ENCODE measurements at places on chromosomes 3 and 15.

GRCh38 chr3:195080125-195080524, 190.8 kb downstream of the XXYLT1 start:
- no peak for DNase-seq

GRCh38 chr3:142285083-142285517, 59.7 kb upstream of the GK5 start:
- DNase-seq = peak; percentile 96

DNA sequence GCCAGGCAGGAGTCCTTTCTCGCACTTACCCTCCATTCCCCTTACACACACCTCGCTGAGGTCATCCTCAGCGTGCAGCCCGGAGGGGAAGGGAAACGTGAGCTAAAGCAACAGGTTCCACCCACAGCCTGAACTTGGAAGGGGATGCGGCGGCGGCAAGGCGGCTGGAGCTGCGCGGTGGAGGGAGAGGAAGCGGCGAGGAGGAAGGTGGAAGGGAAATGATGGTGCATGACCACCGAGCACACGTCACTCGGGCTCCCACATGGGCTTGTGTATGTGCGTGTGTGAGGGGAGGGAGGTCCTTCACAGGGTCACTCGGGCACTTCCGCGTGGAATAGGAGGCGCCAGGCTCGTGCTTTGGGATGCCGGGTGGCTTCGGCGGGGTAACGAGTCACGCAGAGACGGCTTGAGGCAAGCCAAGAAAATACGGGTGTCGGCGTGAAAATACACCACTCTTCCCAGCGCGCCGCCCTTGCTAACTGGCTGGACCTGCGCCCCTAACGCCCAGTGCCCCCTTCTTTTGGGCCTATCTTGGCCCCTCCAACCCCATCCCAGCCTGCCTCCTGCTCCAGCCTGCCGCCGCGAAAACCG, 225.5 kb upstream of the IL12A start:
- no peak for DNase-seq

- DNase-seq = peak; percentile 14
Observed at GRCh38 chr3:126293370-126294082, 63.7 kb downstream of the KLF15 start.

- DNase-seq = no peak
Observed at GRCh38 chr3:148681080-148681479, 16.6 kb upstream of the AGTR1 start.

GRCh38 chr3:10992017-10992942, at the start of gene SLC6A1:
Gene SLC6A1 (plus strand): TSS chr3:10992748. CDS start chr3:11017212, 24,464 bp downstream.
- no peak for DNase-seq

DNA sequence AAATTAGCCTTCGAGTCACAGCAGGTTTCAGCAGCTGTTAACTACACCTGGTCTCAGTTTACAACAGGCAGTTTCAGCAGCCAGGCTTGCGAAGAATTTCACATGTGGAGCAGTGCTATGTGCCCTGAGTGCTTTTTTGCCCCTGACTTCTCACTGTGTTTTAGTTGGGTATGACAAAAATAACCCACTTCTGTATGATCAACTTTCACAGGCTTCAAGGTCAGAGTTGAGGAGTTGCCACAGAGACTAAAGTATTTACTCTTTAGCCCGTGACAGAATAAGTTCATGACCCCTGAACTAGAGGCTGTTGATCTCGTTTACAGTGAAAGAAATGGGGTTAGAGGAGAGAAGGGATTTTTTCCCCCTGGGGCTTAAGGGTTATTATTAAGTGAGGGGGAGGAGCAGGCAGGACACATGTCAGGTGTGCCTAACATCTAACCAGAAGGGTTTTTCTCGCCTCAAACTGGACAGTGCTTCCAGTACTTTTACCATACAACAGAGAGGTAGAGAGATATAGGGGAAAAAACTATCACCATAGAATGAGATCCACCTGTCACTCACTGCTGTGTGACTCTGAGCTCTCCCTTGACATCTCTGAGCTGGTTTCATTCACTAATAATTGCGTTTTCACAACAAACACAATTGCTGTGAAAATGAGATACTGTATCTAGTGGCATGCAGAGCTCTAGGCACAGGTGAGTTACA, 14.0 kb upstream of the TOPBP1 start:
- no peak for DNase-seq

DNA sequence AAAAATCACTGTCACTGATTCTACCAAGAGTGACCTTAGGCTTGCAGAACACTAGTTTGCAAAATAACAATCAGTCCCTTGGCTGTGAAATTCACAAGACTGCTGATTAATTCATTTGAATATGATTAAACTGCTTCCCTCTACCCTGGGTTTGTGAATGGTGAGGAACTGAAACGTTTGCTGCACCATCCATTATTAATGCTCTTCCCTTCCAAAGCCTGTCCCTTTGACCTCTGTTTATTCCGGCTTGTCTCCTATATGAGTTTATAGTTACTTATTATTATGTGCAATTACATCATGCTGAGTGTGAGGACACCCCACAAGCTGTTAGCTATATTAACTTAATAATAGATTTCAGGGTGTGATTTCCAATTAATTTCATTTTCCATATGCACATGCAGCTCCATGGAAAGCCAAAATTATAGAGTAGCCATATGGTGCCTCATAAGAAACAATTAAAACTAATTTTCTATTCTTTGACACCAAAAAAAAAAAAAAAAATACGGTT, 96.5 kb downstream of the SUCLG2 start:
- DNase-seq = no peak

DNA sequence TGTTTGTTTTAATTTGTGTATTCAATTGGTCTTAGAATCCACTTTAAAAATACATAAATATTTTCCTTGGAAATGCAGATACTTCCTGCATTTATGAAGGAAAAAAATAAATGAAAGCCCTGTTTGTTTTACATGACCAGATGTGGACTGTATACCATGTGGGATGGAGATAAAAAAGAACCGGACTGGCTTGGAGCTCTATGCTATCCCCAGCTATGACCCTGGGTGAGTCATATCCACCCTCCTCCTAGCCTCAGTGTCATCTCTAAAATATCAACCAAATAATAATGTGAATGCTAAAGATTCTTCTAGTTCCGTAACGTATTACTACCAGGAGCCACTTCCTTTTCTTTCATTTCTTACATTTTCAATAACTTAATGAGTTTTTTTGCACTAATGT, 44.5 kb upstream of the PDZRN3 start:
- no peak for DNase-seq

- DNase-seq = no peak
Observed at GRCh38 chr15:68626283-68626682, 47.5 kb downstream of the CORO2B start.

GRCh38 chr3:186784820-186785494, 1.6 kb downstream of the EIF4A2 start:
- DNase-seq = no peak

- DNase-seq = no peak
Observed at GRCh38 chr15:67319961-67320360, 65.4 kb downstream of the IQCH start.

GRCh38 chr3:10008588-10009344, 17.5 kb upstream of the FANCD2 start:
- peak; percentile 93 for DNase-seq

- no peak for DNase-seq
Observed at GRCh38 chr15:43771816-43772215, 5.0 kb downstream of the ELL3 start.

- DNase-seq = no peak
Observed at GRCh38 chr15:92870010-92870591, 30.0 kb upstream of the CHD2 start.
